ENCODE measurements at places on chromosomes 12 and 14.

DNA sequence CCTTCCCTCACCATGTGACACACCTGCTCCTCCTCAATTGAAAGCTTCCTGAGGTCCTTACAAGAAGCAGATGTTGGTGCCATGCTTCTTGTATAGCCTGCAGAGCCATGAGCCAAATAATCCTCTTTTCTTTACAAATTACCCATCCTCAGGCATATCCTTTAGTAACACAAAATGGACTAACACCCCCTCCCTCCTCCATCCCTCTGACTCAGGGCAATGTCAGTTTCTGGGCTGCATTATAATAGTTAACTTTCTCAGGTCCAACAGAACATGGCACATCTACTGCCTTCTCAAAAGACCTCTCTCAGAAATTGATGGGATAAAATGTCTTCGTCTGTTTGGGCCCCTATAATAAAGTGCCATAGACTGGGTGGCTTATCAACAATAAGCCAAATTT, 287.0 kb downstream of the DPF3 start:
- no peak for DNase-seq

DNA sequence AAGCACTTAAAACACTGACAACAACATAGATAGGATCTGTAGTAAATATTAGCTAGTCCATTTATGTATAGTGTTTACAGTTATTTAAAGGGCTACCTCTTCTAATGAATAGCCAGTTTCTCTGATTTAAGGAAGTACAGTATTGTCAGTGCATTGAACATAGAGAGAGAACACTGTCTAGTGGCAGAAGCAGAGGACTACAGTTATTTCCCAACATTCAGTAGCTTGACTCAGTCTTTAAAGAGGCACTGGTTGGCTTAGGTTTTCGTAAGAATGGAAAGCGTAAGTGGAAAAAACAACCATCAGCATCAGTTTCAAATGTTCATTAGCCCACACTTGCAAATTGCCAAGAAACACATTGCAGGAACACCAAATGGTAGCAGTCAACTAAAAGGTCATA, 125.0 kb upstream of the HMGA2 start:
- no peak for DNase-seq

DNA sequence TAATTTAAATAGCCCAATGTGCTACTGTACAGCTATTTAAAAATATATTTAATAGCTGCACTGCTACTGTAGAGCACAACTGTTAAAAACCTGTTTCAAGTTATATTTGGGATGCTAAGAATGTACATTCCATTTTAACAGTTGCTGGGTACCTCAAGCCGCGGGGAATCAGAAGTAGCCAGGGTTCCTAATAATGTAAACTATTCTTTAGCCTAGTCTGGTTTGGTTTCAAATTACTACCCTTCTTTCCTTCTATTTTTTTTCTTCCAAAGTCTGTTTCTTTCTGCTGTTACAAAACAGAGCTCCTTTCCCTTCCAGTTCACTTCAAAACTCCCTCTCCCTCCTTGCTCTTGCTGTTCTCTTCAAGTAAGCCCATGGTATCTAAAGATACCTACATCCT, 21.3 kb downstream of the SCAF11 start:
- no peak for DNase-seq

DNA sequence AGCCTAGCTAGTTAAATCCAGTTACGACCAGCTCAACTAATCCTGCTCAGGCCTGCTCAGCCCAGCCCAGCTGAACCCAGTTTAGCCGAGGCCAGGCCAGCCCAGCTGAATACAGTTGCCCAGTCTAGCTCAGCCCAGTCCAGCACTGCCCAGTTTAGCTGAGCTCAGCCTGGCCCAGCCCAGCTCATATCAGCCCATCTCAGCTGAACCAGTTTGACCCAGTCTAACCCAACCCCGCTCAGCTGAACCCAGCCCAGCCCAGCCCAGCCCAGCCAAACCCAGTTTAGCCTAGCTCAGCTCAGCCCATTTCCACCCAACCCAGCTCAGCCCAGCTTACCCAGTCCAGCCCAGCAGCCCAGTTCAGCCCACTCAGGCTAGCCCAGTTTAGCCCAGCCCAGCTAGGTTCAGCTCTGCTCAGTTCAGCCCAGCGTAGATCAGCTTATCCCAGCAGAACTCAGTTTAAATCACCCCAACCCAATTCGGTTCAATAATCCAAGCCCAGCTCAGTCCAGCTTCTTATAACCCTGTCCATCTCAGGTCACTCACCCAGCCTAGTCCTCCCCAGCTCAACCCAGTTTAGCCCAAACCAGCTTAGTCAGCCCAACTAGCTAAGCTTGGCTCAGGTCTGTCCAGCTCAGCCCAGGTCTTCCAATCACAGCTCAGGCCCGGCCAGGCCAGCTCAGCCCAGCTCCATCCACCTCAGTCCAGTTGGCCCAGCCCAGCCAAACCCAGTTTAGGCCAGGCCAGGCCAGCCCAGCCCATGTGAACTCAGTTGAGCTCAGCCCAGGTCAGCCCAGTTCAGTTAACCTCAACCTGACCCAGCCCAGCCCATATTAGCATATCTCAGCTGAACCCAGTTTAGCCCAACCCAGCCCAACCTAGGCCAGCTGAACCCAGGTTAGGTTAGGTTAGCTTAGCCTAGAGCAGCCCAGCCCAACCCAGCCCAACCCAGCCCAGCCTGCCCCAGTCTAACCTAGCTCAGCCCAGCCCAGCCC, 76.7 kb downstream of the TMEM121 start:
- no peak for DNase-seq

DNA sequence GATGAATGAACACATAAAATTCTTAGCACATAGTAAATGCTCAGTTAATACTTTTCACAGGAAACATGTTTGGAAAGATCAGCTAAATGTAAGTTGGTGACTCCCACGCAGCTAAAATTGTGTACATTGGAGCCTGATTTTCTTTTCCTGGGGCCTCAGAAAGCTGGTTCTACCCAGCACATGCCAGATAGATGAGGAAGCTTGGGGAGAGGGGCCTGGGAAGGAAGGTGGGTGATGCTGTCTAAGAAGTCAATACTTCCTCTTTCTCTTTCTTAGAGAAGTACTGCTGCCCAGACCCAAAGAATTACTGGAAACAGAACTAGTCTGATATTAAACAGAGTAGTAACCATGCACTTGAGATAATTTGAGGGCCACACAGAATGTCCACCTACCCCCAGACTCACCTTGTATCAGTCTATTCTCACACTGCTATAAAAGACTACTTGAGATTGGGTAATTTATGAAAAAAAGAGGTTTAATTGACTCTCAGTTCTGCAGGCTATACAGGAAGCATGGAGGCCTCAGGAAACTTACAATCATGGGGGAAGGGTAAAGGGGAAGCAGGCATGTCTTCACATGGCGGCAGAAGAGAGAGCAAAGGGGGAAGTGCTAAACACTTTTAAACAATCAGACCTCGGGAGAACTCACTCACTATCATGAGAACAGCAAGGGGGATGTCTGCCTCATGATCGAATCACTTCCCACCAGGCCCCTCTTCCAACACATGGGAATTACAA, 123.3 kb upstream of the MED13L start:
- DNase-seq = no peak

GRCh38 chr14:56216626-56217379, 98.6 kb downstream of the PELI2 start:
- DNase-seq = no peak

- DNase-seq = no peak
Observed at GRCh38 chr14:89004166-89004565, 179.7 kb downstream of the TTC8 start.
